Activated CD4-positive, alpha-beta memory T cell treated with anti-CD3 and anti-CD28 coated beads for 36 hours (primary cell): ENCODE measurements at places on chromosomes 13 and 19.

DNA sequence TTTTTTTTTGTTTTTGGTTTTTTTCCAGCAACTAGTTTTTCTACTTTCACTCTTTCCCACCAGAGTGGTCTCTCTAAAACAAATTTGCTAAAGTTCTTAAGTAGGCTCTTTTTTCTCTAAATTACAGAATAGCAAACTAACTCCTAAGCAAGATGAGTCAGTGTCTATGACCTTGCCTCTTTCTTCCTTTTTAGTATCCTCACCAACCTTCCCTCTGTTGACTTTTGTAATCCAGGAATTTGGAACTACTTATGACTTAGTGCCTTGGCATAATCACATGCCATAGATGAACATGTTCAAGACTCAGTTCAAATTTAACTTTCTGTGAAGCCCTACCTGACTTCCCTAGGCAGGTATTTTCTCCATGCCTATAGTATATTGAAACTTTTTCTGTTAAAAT lies 32.3 kb upstream of the AKAP11 start:
- DNase-seq: no peak

- DNase-seq: no peak
These were observed 4.6 kb upstream of the CPB2 start for GRCh38 chr13:46109451-46109850.

DNA sequence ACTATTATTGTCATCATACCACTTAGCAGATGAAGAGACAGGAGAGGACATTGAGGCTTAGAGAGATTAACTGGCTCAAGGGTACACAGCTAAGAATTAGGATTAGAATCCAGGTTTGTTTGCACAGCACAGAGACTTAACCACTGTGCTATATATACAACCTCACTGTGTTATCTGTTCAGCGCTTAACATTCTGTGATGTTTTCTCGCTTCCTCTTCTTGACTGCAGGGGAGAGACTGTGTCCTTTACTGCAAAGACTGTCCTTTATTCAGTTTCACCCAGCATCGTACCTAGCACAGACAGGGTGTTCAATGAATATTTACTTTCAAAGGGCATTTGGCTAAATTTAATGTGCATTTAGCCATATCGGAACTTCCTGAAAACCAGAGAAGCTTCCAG lies 54.9 kb upstream of the PCDH8 start:
- DNase-seq: no peak

GRCh38 chr13:41971848-41972247 lies 10.9 kb upstream of the VWA8 start:
- no peak for DNase-seq

DNA sequence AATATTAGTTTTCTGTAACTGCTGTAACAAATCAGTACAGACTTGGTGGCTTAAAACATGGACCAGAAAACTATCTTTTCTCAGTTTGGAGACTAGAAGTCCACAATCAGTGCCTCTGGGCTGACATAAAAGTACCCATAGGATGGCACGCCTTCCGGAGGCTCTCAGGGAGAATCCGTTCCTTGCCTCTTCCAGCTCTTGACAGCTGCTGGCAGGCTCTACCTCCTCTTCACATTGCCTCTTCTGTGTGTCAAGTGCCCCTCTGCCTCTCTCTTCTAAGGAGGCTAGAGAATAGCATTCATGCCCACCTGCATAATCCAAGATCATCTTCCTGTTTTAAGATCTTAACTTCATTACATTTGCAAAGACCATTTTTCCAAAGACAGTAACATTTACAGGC lies 1194.2 kb downstream of the EFNB2 start:
- DNase-seq: no peak

GRCh38 chr19:56097776-56098175 lies 23.3 kb downstream of the ZNF787 start:
- DNase-seq: no peak

- no peak for DNase-seq
These were observed 15.7 kb downstream of the TYK2 start for GRCh38 chr19:10364644-10365043.

GRCh38 chr13:113095146-113096051 lies 10.2 kb upstream of the F7 start:
- no peak for DNase-seq

- DNase-seq: no peak
These were observed 62.4 kb downstream of the MPHOSPH8 start for GRCh38 chr13:19695829-19696228.

DNA sequence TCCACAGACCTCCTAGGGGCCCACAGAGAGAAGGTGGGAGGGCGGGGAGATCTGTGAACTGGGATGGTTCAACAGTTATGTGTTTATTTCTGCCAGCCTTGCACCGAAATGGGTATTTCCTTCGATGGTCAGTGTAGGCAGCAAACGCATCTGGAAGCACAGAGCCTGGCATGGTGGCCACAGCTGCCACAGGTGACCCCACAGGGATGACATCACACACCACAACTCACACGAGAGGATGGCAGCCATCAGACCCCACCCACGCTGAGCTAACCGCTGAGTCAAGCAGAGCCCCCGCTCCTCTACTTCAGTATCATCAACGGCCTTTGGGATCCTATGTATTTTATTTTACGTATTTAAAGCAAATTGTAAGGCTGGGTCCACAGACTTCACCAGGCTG lies 37.4 kb downstream of the NAXD start:
- DNase-seq: no peak

DNA sequence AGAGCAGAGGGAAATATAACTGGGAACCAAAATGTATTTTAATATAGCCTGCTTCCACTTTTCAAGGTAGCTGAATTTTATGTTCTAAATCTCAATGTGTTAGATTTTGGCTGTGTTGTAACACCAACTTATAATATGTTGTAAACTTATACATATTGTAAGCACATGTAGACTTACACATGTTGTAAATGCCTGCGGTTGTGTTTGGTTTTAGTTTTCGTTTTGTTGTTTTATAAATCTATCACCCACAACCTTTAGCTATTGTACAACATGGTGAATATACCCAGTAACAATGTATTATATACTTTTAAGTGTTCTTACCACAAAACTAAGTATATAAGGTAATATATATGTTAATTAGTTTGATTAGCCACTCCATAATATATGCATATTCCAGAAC lies 15.6 kb downstream of the KCTD4 start:
- DNase-seq: no peak

- DNase-seq: no peak
These were observed 1.2 kb downstream of the PIH1D1 start for GRCh38 chr19:49450405-49450804.

DNA sequence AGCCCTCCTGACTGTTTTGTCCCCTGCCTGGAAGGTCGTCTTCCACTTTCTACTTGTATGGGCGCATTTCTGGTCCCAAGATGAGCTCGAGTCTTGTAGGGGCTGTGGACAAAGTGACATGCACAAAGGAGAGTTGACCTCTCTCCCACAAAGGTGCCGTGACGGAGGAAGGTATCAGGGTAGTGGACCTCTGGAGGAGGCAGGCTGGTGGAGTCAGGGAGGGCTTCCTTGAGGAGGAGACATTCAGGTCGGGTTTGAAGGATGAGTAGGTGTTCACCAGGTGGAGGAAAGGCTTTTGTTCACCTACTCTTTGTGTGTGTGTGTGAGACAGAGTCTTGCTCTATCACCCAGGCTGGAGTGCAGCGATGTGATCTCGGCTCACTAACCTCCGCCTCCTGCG lies 1.7 kb downstream of the CYTH2 start:
- no peak for DNase-seq

- no peak for DNase-seq
These were observed 163.8 kb downstream of the SUCLA2 start for GRCh38 chr13:47837104-47837880.

DNA sequence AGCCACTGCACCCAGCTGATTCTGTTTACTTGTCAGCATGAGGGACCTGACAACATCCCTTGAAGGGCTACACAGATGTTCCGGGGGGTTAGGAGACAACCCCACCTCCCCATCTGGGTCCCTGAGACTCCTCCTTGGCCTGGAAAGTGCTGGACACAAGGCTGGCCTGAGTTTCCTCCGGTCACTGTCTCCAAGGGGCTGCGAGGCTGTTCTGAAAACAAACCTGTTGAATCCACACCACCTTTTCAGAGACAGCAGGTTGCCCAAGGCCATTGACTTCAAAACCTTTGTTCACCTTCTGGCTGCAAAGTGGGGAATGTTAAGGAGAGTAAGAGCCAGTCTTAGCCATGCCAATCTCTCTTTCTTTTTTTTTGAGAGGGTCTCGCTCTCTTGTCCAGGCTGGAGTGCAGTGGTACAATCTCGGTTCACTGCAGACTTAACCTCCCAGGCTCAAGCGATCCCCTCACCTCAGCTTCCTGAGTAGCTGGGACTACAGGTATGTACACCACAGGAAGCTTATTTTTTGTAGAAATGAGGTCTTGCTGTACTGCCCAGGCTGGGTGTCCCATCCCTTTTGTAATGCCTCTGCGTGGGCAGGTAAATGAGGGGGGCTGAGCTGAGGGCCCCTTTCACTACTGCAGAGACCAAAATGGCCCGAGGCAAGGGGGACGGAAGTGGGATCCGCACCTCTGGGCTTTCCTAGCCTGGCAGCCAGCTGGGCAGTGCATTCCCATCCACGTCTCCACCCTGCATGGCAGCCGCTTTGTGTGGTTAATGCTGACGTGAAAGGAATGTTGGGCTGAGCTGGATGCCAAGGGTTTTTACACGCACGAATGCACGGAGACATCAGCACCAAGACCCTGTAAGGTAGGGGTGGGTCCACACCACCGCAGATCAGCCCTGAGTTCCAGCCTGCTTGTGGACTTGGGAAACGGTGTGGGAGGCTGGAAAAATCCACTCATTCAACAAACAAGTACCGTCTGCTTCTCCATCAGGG lies 1.9 kb upstream of the ZNF628 start:
- DNase-seq: no peak
